NCI-H226 (cell line): ENCODE measurements at places on chromosomes 13 and 19.

GRCh38 chr19:32580353-32580900, 563 bp upstream of the PDCD5 start:
- DNase-seq = no peak

- DNase-seq = peak; percentile 13
These were observed 1.5 kb downstream of the SLC25A23 start for GRCh38 chr19:6457958-6458694.

DNA sequence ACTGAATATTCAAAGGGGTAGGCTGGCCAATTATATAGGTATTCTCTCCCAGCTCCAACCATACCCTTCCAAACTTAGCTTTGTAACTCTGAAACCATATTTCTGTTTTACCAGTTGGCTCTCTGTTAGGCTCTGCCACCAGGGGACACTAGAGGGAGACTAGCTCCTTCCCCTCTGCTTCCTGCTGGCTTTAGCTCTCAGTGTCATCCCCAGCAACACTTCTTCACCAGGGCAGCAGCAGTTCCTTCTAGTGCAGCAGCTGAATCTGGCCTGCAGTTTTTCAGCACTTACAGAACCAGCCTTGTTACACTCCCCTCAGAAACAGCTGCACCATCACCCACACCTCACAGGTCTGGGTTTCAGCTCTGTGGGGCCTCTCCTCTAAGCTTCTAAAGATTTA, 51.0 kb upstream of the DOCK9 start:
- DNase-seq = no peak

GRCh38 chr13:32783067-32783466, 196.8 kb downstream of the PDS5B start:
- DNase-seq = no peak

GRCh38 chr13:49183672-49184325, 36.3 kb upstream of the MLNR start:
- no peak for DNase-seq

DNA sequence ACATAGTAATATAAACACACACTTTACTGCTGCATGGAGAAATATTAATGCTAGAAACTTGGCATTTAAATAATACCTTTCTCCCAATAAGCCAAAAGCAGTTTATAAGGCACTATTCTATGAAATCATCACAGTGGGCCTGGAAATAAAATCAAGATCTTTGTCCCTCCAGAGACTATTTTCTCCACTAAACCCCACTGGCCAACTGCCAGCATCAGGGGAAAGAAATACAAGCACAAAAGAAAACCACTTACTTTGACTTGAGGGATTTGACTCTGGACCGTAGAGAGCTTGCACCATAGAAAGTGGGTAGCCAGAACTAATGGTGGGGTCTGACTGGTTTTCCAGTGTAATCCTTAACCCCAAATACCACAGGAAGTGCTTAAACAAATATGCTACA, 71.9 kb downstream of the DCLK1 start:
- no peak for DNase-seq

- DNase-seq = no peak
These were observed 49.9 kb downstream of the ZNF787 start for GRCh38 chr19:56071151-56071550.

DNA sequence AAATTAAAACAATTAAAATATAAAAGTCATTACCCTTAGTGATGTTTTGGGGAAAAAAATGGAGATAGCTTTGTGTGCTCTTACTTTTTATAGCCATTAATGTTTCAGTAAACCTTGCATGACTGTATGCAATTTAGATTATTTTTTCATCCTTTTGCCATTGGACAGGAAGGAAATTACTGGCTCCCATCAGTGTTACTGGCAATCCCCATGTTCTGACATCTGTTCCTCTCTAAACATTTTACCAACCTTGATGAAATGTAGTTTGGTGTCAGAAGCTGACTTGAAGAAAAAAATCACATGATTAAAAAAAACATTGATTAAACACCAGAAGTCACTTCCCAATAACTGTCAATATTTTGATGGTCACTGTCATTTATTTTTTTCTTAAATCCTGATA, 52.3 kb upstream of the ZNF536 start:
- no peak for DNase-seq

- DNase-seq = no peak
These were observed 21.4 kb upstream of the PSG9 start for GRCh38 chr19:43290568-43291359.

- DNase-seq = no peak
These were observed 49.4 kb downstream of the SACS start for GRCh38 chr13:23384111-23384510.

DNA sequence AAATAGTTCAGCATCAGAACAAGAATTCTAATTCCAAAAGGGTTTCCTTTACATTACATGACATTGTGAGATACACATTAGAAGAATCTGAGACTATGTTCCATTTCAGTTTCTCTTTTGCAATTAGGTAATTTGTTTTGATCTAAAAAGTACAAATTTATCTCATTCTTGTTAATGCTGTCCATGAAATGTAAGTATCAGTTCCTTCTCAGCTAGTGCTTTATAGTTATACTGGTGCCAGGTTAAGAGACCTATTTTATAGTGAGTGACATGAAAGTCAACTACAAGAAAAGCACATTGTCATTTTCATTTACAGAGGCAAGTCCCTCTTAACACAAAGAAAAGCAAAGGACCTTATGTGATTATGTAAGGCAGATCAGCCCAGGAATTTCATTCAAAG, 43.9 kb downstream of the RCBTB2 start:
- DNase-seq = no peak

DNA sequence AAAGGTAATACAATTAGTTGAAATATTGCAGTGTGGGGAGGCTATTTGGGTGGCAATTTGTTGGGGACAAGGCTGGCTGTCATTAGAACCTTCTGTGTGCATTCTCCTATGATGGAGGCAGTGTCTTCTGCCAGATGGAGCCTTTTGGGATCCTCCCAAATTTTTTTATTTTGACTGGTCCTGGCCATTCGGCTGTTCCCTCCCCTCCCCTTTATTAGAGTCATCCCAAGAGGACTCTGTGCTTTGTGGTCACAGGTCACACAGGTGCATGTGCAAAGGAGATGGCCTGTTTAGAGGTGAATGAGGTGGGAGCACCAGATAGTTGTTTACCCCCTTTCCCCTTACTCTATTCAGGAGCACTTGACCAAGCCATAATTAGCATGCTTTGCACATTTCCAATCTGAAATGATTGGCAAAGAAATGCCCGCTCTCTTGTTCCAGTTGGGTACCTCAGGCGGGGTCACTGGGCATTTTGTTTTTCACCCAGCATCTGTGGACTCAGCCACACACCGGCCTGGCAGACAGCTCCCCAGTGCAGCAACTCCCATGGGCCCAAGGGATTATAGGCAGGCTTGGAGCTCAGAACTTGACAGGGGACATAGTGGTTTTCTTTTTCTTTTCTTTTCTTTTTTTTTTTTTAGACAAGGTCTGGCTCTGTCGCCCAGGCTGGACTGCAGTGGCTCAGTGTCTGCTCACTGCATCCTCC, 19.8 kb downstream of the GATAD2A start:
- no peak for DNase-seq

- no peak for DNase-seq
These were observed 771.6 kb downstream of the EFNB2 start for GRCh38 chr13:105763851-105764250.

DNA sequence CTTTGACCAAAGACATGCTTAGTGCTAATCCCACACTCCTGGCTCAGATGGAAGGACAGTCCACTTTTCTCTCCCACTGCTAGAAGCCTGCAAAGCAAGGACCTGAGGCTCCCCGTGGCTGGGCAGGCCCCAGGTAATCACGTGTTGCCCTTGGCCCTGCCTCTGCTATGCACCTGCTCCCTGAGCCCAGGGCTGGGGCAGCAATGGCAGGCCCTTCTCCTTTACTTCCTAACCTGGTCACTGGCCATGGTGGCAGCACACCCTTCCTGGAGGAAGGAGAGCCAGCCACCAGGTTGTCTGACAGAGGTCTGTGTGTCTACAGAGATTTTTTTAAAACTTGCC, 27.9 kb upstream of the ZNF492 start:
- no peak for DNase-seq

GRCh38 chr13:31631746-31632145, 107.6 kb upstream of the RXFP2 start:
- DNase-seq = no peak

- DNase-seq = no peak
These were observed 709 bp downstream of the ATP8A2 start for GRCh38 chr13:25372284-25373081.

GRCh38 chr19:20969498-20969897, 46.4 kb downstream of the ZNF85 start:
- DNase-seq = no peak

DNA sequence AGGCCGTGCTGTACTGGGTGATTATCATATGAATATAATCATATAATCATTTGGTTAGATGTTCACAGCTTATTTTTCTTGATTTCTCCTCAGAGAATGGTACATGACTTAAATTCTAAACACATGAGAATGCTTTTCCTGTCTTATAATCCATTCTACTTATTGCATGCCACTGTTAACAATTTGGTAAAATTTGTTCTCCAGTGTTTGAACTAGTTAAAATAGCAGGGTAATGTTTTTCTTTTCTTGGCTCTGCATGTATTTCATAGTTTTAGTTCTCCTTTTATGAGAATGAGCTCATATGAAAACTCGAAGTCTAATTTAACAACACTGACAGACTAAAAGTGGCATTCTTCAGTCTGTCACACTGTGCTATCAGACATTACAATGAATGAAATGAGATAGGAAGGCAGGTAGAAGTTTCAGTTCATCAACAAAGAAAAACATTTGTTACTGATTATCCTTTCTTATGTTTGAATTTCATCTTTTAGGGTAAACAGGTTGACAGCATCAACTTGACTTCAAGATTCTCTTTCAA, 10.2 kb downstream of the SPRYD7 start:
- DNase-seq = no peak

DNA sequence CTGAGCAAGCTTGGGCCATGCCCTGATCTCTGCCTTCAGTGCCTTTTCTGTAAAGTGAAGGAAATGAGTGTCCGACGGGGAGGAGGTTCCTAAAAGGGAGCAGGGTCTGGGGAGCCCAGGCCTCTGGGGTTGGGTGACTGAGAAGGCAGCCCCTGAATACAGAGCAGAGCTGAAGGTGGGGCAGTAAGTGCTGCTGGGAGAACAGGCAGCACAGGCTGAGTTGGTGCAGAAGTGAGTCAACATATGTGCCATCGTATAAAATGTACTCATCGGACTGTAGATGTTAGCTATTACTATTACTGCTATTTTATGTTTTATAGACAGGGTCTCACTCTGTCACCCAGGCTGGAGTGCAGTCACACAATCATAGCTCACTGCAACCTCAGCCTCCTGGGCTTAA, 1.0 kb upstream of the HAMP start:
- DNase-seq = no peak

DNA sequence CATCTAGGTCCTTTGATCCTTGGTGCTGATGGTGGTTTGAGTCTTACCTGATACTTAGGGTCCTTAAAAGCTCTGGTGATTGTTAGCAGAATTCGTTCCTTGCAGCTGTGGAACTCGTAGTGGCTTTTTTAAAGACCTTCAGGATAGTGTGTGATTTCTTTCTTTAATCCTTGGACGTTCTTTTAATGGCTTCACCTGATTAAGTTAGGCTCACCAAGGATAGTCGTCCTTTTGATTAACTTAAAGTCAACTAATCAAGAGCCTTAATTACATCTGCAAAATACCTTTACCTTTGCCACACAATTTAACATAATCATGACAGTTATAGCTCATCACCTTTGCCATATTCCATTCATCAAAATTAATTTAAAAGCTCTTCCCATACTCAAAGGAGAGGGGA, 1807.7 kb downstream of the OLFM4 start:
- no peak for DNase-seq

- DNase-seq = no peak
These were observed 415.3 kb downstream of the IRS2 start for GRCh38 chr13:109371066-109371465.

- DNase-seq = no peak
These were observed 13.8 kb downstream of the KLC3 start for GRCh38 chr19:45354241-45354842.

- DNase-seq = no peak
These were observed 1.2 kb upstream of the ZNF574 start for GRCh38 chr19:42074513-42075363.

DNA sequence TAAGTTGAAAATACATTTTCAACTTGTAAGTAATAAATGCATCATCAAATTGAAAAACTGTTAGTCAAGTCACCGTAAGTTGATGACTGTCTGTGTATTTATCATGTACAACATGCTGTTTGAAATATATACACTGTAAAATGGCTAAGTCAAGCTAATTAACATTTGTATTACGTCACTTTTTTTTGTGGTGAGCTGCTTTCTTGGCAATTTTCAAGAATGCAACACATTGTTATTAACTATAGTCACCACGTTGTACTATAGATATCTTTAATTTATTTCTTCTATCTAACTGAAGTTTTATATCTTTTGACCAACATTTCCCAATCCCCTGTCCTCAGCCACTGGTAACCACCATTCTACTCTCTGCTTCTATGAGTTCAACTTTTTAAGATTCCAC, 57.0 kb downstream of the RBM26 start:
- no peak for DNase-seq

DNA sequence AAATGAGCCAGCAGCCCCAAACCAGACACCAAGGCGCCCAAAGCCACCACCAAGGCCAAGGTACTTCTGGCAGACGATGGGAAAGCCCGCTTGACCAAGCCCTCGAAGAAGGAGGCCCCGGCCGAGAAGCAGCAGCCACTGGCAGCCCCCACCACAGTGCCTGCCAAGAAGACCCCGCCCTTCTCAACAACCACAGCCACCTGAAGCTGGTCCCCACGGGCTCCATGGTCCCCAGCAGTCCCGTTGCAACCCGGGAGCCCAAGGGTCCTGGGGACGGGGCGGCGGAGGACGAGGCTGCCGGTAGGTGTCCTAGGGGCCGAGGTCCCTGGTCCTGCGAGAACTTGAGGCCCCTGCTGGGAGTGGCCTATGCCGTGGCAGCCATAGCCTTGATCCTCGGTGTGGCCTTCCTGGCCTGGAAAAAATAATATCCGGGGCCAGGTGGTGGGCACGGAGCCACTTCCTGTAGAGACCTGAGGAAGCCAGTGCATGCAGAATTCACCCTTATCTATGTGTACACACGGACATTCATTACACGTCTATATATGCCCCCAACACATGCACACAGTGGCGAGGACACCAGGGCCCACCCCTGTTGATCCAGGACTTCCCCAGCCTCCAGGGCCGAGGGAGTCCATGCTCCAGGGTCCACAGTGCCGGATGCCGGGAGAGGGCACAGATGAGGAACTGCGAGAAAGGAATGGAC, 13.8 kb downstream of the C1QTNF9 start:
- DNase-seq = no peak
